ENCODE measurements at places on chromosomes 7 and 10.

DNA sequence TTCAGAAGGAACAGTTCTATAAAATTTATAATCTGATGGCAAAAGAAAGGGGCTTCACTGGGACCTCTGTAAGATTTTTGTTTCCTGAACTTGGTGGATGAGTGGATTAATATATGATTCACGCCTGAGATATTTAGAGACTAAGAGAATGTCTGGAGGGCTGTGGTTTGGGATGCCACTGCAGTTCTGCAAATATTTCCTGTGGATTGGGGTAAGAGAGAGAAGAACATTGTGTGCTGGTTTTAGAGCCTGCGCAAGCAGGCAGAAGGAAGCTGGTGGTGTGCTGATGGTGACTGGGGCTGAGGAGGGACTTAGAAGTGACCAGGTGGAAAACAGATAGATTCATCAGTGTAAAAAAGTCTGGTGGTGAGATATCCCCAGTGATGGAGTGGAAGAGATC is 87.0 kb downstream of the SUGCT start:
- DNase-seq = no peak

GRCh38 chr7:94620703-94621118 is 35.2 kb downstream of the SGCE start:
- peak; percentile 2 for DNase-seq

DNA sequence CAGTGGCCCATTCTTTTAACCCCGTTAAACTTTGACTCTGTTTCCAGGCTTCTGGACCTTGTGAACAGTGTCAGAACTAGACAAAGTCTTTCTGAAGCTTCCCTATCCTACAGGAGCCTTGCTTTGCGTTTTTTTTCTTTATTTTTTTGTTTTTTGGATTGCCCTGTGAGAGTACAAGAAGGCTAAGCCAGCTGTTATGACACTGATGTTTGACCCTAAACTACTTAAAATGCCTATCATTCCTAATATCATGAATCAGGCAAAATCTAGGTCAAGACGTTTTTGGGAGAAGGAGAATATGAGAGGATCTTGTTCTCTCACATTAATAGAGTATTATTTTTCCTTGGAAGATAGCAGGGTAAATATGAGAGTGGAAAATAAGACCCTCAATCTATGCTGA is 79.8 kb downstream of the EPDR1 start:
- DNase-seq = no peak

DNA sequence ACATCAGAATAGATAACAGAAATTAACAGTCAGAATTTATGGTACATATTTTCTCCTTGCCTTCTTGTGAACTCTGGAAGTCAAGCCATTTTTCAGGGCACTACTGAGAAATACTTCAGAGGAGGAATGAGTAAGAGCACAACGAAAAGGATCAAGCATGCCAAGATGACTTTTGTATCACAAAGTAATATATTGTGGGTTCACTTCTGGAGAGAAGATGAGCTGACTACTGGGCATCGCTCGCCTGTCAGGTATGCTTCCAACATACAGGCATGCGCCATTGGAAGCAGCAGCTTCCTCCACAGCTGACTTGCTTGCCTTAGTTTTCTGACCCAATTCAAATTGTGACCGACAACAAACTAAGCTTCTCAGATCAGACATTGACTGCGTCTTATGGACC is 137.3 kb downstream of the VTI1A start:
- no peak for DNase-seq

DNA sequence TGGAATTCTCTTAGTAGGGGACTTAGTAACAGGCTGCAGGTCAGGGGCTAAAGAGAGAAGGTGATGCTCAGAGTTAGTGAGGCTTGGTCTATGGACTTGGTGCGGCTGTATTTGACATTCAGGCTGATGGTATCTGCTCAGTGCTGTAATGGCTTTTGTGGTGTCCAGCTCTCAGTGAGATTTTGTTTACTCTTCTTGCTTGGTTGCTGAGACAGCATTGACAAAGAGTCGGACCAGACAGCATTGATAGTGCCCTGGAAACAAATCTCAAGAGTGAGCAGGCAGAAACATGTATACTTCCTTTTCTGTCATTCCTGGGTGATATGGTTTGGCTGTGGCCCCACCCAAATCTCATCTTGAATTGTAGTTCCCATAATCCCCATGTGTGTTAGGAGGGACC is 202.0 kb downstream of the STK31 start:
- DNase-seq = no peak

- no peak for DNase-seq
Measured at GRCh38 chr7:36191292-36191920, 38.4 kb downstream of the EEPD1 start.

DNA sequence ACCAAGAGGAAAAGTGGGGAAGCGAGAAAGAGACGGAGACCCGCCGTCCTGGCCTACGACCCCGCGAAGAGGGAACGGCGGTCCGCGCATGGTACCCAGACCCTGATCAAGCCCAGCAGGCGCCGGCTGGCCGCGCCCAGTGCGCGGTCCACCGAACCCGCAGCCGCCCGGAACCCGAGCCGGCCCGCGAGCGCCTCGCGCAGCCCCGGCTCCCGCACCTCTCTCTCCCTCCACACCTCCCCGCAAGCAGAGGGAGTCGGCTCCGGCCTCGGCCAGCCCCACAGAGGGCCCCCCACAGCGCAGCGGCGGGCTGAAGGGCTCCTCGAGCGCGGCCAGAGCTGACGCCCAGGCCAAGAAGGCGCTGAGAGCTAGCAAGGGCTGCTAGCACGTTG is 164.7 kb downstream of the AGMO start:
- peak; percentile 1 for DNase-seq

DNA sequence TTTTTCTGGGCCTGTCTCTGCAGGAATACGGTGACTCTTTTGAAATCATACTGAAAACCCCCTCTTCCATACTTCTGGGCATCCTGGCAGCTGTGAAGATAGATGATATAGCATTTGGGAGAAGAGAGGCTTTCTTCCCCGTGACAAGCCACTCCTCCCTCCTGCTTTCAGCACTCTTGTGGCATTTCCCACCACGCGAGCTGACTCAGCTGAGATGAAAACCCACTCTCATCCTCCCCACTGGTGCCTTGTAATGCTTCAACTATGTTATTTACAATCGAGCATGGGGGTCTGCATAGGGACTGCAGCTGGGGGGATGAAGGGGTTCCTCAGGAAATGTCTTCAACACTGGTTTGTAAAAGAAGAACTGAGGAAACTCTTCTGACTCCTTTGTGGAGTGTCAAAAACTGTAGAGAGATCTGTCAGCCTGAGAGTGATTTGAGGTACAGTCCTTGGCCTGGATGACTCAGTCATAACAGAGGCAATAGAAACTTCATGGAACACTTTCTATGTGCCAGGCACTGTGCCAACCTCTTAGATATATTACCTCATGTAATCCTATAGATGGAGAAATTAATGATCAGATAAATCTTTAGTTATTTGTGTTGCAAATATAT is 1.7 kb upstream of the TBATA start:
- no peak for DNase-seq

DNA sequence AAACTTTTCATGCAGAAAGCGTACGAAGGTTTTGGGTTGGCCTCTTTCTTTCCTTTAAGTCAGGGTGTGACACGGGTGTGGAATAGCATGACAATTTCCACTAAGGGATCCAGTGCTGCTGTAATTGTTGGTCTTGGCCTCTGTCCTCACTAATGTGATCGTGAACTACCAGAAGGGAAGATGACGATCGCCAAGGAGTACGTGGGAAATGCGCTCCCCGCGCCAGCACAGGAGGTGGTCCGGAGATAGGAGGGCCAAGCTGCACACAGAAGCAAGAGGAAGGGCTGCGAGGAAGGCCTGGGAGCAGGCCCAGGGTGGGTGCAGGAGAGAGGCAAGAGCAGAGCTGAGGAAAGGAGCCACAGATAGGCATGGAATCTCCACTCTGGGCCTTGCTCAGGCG is 79.7 kb upstream of the PODXL start:
- DNase-seq = no peak

- DNase-seq = no peak
Measured at GRCh38 chr7:48295296-48295971, 124.2 kb downstream of the ABCA13 start.

GRCh38 chr7:46205478-46205877 is 284.4 kb upstream of the IGFBP3 start:
- no peak for DNase-seq

DNA sequence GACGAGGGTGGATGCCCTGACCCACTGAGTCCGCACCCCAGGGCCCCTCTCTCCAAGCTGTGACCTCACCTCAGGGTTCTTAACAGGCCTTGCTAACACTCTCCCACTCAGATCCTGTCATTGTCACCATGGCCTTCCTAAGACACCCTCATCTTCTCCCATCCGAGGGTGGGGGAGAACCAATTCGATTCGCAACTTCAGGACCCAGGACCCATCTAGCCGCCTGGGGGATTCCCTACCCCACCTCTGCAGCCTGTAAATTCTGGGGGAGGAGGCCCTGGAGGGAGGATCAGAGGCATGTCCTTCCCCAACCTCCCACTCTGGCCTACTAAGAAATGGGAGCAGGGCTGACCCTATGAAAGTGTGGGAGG is 17.4 kb downstream of the TRIM8 start:
- no peak for DNase-seq
